ENCODE measurements at places on chromosomes 13 and 19.

DNA sequence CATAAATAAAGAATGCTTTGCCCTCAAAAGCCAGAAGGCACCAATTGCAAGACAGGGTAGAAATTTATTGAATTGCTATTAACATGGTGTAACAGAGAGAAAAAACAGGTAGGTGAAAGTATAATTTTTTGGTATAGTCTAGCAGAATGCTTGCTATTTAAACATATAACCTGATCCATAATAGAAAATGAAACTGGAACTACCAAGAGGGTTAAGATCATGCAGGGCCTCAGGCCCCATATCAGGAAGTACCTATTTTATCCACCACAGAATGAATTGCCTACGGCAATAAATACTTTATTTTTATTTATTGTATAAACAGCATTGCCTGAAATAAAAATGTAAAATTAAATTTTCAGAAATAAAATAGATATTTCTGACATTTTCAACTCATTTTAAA is 159.5 kb downstream of the PRR20E start:
- DNase-seq = no peak

GRCh38 chr19:33156334-33156733 is 24.4 kb downstream of the WDR88 start:
- DNase-seq = no peak

DNA sequence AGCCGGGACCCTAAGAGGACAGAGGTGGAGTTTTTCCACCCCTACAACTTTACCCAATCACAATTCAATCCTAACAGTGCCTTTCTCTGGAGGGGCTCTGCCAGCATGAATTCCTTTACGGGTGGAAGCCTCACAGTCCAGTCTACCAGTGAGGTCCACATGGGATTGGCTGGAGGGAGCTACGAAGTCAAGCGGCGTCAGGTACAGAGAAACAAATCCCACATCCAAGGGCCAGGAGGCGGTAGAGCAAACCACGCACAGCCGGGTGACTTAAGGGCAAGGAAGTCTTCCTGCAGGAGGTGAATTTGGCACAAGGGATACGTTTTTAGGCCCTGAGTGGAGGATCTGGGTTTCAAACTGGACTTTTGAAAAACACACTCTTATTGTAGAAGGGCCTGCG is 199.6 kb downstream of the UQCRFS1 start:
- no peak for DNase-seq

GRCh38 chr19:48169578-48169938 is 586 bp downstream of the LIG1 start:
- no peak for DNase-seq

DNA sequence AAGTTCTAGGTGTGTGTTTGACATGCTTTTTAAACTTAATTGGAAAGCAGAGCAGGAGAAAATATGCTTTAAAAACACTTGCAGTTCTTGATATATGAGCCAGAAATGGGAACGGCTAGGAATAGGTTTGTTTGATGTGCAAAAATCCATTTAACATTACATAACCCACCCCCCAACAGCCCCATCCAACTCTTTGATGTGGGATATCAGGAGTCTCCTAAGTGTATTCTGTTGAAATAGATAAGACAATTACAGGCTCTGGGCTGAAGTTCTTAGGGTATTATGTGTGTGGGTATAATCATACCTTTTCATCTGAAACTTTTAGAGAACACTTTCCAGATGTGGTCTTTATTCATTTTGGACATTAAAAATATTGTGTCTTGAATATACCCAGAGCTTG is 240.4 kb upstream of the CSNK1A1L start:
- DNase-seq = no peak

- no peak for DNase-seq
Observed at GRCh38 chr13:100940658-100941057, 266.1 kb upstream of the TMTC4 start.

GRCh38 chr13:71672512-71672911 is 194.5 kb downstream of the DACH1 start:
- DNase-seq = no peak

GRCh38 chr19:35734889-35735288 is 7.4 kb downstream of the IGFLR1 start:
- DNase-seq = no peak

DNA sequence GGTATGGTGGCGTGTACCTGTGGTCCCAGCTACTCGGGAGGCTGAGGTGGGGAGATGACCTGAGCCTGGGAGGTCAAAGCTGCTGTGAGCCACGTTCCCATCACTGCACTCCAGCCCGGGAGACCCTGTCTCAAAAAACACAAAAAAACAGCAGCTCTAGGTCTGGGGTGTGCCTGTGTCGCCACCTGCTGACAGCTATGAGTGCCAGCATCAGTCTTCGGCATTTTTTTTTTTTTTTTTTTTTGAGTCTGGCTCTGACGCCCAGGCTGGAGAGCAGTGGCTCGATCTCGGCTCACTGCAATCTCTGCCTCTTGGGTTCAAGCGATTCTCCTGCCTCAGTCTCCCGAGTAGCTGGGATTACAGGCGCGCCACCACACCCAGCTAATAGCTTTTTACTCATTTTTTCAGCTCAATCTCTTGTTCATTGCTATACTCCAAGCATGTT is 10.1 kb downstream of the AP2S1 start:
- peak; percentile 35 for DNase-seq

GRCh38 chr13:30810261-30810701 is 74.9 kb downstream of the ALOX5AP start:
- no peak for DNase-seq

- DNase-seq = no peak
Observed at GRCh38 chr13:41952749-41953148, 8.2 kb downstream of the VWA8 start.

- no peak for DNase-seq
Observed at GRCh38 chr13:27404680-27405079, 19.7 kb upstream of the GTF3A start.

DNA sequence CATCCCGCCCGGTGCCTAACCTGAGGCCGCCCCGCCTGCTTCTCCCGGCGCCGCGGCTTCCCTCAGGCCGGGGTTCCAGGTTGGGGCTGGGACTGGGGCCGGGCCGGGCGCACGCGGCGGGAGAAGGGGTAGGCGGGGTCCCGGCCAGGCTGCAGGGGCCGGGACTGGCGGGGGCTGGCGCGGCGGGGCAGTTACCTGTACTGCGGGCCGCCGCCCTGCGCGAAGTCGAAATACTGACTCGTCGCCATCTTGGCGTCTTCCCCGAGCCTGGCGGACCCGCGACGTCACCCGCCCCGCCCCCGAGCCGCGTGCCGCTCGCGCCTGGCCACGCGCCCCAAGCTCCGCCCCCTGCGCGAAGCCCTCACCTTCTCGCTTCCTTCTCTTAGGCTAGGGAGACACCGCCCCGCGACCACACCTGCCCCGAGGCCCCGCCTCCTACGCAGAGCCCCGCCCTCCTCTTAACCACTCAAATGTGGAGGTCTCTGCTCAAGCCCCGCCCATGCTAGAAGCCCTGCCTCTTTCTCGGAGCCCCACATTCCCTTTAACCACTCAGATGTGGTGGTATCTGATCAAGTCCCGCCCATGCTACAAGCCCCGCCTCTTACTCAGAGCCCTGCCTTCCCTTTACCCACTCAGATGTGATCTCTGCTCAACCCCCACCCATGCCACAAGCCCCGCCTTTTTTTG is at the start of gene ZFR2:
ZFR2 (minus strand) TSS at position 269 of the 687 bp plus-strand sequence; CDS start at position 248, 21 bp downstream.
- DNase-seq = peak; percentile 17

GRCh38 chr19:13154911-13155471 is 4.8 kb downstream of the IER2 start:
- no peak for DNase-seq

DNA sequence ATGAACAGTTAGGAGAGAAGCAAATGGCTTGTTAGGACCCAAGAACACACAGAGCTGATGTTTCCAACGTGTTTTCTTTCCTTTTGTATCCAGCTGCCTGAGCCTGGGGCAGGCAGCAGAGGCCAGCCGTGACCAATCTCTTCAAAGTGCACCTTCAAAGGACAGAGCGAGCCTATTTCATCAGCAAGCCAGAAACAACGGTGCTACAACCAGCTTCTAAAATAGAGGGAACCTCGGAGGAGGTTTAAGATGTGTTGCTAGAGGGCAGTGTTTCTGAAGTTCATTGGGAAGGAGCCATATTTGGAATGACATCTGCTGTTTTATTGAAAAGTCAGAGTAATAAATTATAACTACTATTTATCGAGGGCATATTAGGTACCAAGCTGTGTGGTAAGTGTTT is 56.2 kb upstream of the RFC3 start:
- DNase-seq = peak; percentile 10

DNA sequence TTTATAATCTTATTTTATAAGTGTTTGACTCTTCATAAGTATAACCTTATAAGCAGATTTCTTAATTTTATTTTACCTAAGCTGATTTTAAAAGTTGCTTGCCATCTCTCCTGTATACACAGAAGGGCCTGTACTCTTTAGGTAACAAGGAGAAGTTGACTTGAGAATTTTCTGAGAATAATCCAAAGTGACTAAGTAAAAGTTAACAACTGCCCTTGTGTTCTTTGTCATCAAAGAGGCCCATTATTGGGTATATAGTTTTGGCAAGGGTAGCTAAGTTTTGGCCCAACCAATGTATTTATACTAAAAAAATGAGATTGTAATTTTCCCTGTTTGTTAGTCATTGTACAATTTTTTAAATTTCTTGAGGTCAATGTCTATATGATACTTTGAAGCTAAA is 3.2 kb downstream of the LCP1 start:
- no peak for DNase-seq

Measured in midbrain (tissue), 1 donor.